ENCODE measurements at places on chromosomes 4 and X. TPM values are rescaled to one million over a fixed set of nuclear protein-coding genes. Genes with fewer than 3 reads are reported as not detected.

CT47B1 gene
- not detected for total RNA-seq

HSFX1 gene
- 2.0 TPM for total RNA-seq

TLR2 gene
- 5.1 TPM for total RNA-seq

BRS3 gene
- not detected for total RNA-seq

TRPC5OS gene
- not detected for total RNA-seq

DCLK2 gene
- 32.6 TPM for total RNA-seq

NAP1L2 gene
- total RNA-seq = 10.7 TPM

C1QTNF7 gene
- total RNA-seq = 2.3 TPM

FGB gene
- total RNA-seq = not detected

STAP1 gene
- total RNA-seq = not detected

ACE2 gene
- 113 TPM for total RNA-seq

IL2 gene
- total RNA-seq = not detected

PAGE2 gene
- not detected for total RNA-seq

GAGE13 gene
- not detected for total RNA-seq

DDIT4L gene
- total RNA-seq = 1.4 TPM

All from cardiac septum (tissue), 1 donor.